ENCODE measurements at places on chromosomes 7 and 10.

DNA sequence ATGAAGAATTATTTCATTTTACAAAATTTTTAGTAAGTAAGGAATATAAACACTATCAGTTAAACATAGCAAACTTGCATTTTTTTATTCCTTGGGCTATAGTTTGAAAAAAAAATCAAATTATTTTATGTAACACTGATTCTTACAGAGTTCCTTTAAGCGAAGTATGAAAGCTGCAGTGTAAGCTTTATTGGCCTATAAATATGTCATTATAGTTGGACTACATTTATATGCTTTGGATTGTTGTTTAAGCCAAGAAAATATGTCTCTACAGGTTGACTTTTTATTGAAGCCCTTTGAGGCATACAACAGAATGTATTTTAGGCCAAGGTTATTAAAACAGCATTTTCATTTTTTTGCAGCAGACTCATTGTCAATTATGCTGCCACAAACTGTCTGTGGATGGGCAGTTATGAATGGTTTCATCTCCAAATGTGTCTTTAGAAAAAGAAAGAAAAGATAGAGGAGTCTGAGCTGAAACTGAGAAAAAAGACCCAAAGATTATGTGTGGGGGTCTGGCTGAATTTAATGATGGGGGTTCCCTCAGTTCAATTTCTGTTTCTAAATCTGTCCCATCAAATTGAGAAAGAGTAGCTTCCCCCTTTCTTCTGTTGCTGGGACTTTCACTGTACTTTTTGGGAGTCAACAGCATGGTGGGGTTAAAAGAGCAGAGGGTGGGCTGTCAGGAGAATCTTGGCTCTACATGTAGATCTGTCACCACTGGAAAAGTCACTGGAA lies 43.1 kb downstream of the ARID5B start:
- no peak for DNase-seq

DNA sequence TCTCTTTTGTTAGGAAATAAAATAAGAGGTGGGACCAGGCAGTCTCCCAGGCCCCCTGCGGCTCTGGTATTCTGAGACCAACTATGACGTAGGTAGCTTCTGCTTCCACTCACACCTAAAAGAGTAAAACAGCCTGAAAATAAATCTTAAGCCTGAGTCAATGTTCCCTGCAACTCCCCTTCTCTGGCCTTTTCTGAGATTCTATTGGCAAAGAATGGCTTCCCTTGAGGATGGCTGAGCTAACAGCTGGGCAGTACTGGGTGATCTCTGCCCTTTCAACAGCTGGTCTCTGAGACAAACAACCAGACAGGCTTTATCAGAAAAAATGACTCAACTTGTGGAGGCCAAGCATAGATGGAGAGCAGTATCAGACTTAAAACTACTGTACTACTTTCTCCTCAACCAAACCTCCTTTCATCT lies 58.7 kb downstream of the CREB3L2 start:
- DNase-seq, result no peak

DNA sequence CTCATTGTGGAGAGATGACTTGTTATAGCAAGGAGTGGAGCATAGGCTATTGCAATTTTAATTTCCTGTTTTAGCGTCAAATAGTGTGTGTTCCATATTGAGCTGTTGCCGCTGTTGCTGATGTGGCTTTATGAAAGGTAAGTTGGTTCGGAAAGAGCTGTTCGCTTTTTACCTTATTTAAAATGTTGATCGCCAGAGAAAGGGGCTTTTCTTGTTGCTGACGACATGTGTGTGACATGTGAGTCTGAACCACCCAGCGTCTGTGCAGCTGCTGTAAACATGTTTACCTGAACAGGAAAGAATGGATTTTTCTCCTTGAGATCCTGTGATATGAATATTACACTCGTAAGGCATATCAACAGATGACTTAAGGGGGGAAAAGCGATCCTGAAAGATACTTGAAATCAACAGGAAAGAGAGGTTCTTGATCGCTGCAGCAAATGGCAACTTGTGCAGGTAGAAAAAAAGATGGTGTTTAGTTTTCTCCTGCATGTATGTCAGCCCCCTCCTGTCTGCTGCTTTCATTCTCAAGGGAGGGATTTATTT lies 2.5 kb downstream of the ZEB1 start:
- no peak for DNase-seq

DNA sequence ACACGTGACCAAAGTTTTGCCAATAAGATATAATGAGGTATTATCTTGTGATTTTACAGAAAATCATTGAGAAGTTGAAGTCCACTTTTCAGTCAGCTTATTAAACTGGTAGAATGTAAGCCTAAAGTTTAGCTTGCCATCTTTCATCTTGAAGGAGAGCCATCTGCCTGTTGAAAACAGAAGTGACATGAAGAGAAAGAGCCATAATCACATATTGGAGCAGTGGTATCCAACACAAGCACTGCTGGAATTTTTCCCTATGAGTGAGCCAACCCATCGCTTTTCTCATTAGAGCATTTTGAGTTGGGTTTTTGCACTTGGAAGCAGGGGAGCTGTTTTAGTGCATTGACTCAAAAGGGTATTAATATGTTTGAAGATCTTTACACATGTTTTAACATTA lies 117.6 kb upstream of the FERD3L start:
- DNase-seq, result no peak

GRCh38 chr10:4546500-4546899 lies 279.5 kb upstream of the AKR1E2 start:
- DNase-seq, result no peak

DNA sequence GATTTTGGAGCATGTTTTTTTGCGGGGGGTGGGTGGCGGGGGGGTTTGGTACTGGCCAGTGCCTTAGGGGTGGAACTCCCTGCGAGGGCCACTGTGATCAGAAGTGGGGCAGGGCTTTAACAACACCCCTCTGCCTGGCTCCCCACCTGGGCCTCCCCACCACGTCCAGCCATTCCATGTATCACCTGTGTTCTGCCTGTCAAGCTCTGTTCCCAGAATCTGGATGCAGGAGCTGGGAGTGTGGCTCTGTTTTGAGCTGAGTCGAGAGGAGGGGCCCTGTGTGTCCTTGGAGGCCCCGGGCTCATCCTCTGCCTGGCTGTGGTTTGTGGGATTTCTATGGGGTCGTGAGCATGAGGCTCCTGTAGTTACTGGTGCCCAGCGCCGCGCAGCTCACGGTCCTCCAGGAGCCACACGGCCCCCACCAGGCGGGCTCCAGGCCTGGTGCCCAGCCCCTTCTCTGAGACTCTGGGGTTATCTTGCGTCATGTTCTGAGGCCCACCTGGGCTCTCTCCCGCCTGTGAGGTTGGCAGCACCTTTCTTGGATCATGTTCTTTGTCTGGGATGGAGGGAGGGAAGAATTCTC lies 29.6 kb downstream of the PFKFB3 start:
- no peak for DNase-seq

- no peak for DNase-seq
Measured at GRCh38 chr10:131730771-131731497, 169.9 kb upstream of the PPP2R2D start.

- DNase-seq, result no peak
Measured at GRCh38 chr7:99843808-99844207, 16.0 kb downstream of the CYP3A43 start.
